ENCODE measurements at places on chromosomes 6 and 20.

DNA sequence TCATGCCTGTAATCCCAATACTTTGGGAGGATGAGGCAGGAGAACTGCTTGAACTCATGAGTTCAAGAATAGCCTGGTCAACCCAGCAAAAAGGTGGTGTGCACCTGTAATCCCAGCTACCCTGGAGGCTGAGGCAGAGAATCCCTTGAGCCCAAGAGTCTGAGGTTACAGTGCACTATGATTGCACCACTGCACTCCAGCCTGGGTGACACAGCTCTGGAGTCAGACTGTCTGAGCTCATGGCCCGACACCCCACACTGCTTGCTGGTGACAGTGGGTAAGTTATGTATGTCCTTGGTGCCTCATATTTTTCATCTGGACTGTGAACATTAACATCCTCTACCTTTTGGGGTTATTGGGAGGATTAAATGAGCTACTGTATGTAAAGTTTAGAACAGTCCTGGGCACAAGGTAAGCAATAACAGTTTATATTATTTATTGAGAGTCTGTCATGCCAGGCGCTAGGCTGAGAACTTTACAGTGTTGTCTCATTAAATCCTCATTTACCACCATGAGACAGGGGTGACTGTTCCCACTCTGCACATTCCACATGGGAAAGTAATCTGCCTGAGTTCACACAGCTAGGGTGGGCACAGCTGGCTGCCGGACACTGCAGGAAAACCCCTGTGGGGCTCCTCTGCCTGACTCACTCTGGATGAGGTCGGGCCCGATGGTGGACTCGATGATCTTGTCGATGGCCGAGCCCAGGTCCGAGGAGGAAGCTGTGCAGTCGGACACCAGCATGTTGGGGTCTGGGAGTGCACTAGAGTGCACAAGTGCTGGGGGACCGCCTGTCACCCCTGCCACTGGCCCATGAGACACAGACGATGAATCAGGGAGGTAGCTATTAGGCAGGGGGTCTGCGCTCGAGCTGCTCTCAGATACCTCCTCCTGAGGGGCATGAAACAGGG, 2.9 kb downstream of the ZNF335 start:
- no peak for DNase-seq

DNA sequence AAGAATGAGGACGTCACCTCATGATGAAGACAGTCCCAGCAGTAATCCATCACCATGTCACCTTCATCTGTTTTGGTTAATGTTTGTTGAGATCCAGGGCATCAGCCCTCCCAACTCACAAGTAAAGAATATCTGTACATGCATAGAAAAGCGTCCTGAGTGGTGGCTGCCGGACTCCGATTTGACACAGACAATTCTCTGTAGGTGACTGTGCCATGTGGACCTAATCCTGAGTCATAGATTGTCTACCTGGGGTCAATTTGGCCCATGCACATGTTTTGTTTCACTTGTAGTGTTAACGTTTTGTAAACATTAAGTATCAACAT, 168.4 kb upstream of the UST start:
- DNase-seq = no peak

- DNase-seq = no peak
Observed at GRCh38 chr6:79313254-79313653, 78.8 kb upstream of the HMGN3 start.

DNA sequence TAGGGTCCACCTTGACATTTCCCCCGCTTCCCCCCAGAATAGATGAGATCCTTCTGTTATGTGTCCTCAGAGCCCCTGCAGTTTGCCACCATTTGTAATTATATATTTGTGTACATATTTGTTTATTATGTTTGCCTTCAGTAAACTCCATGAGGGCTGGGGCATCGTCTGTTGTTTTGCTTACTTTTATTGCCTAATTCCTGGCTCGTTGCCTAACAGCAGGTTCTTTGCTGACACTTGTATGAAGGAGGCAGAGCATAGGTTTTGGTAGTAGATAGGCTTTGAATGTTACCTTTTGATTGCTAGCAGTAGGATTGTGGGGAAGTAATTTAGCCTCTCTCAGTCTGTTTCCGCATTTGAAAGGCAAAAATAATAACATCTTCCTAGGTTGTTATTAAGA, 9.9 kb downstream of the MAP3K4 start:
- no peak for DNase-seq

DNA sequence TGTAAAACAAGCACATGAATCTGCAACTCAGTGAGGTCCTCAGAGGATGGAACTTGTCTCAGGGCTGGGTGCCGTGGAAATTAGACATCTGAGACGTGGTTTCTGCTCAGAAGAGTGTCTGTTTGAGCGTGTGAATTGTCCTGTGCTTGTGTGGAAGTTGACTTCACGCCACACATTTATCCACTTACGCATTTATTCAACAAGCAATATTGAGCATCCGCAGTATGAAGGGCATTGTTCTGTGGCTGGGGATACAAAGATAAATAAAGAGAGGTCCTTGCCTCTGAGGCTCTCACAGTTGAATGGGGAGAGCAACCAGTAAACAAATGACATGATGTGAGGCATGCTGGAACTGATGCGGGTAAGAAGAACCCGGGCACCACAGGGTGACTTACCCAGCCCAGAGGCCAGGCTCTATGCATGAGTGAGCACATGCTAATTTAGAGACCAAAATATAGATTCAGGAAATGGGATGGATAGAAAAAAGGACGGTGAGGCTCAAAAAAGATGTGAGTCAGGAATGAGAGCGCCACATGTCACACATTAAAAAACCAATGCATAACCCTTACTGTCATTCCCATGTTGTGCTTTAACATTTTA, 60.4 kb downstream of the SOBP start:
- DNase-seq = no peak

DNA sequence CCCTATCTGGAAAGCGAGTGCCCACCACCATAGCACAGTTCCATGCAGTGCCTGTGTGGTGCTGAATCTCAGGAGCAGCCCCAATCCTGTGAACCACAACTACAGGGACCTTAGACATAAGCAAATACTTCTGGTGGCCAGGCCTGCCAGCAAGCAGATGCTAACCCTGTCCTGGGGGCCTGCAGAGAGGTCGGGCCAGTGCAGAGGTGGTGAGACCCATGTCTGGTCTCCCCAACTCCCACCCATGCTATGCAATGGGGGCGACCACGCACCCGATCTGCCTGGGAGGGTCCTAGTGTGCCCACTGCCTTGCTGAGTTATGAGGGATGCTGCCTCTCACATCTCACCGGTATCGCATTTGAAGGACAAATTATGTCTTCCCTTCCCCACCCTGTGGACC, 151.6 kb upstream of the ZNF337 start:
- DNase-seq = no peak

DNA sequence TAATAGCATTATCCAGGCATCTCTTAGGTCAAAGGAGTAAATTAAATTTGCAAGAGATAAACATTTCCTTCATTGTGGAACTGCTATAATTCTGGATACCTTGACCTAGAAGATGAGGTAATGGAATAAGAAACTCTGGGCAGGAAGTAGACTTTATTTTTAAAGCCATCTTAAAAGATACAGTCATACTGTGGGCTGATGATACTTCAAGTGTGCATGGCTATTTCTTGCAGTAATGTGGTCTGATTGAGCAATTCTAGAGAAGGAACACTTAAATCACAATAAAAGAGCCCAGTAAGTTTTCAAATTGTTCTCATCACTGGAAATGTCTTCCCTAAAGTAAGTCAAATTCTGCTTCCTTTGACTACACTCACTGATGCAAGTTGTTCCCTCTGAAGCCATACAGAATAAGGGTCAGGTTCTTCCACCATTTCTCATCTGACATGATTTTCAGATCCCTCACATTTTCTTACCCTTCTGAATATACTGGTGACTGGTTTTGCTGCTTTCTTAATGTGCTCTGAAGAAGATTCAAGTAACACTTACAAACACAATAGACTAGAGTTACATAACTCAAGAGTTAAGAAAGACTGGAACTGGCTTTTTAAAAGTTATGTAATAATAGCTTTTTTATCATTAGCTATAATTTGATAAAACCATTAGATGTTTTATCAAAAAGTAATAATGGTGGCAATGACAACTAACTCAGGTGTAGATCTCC, 62.6 kb upstream of the TMEM244 start:
- no peak for DNase-seq

GRCh38 chr20:44632103-44632752, 19.3 kb downstream of the ADA start:
- DNase-seq = no peak

DNA sequence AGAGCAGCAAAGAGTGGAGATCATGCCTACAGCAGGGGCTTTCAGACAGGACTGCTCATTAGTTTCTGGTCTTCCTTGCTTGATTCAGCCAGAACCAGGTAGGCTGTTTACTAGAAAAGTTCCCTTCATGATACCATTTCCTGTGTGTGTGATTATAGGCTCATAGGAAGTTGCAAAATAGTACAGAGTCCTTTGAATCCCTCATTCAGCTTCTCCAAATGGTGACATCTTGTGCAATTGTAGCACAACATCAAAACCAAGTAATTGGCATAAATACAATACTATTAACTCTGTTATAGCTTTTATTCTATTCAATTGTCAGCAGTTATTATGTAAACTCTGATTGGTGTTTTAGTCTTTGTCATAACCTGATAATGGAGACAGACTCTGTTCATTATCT, 347.3 kb upstream of the CDH4 start:
- DNase-seq = no peak

Data from hematopoietic multipotent progenitor cell treated with erythropoietin and hydrocortisone succinate and interleukin-3 and kit ligand, for 15 days (in vitro differentiated cells).